ENCODE measurements at places on chromosomes 16 and 17.
A peak's percentile ranks its signal among the peaks of the same experiment; 100 is the strongest.

DNA sequence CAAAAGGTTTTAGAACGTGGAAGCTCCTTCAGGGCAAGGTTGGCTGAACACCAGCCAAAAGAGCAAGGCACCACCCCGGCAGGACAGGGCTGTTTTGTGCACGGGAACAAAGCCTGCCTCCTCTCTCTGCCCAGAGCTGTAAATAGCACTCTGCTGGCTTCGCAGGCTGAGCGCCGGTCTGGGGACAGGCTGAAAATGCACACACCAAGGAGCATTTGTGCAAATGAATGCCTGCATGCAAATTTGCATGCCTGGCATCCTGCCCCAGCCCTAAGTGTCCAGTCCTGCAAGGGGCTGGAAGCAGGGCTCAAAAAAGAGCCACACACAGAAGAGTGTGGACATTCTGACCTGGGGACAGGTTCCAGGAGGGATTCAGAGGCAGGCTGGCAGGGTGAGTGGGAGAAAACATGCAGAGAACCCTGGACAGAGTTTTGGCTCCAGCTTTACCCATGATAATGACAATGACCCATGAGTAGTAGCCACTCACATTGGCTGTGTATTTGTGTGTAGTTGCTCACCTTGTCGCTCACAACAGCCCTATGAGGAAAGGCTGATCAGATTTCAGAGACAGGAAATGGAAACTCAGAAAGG, 11.7 kb downstream of the ABAT start:
- no peak for DNase-seq

- DNase-seq = no peak
Measured at GRCh38 chr17:76432712-76433336, 20.1 kb downstream of the UBE2O start.

GRCh38 chr16:4648917-4649316, 24.3 kb downstream of the MGRN1 start:
- no peak for DNase-seq

DNA sequence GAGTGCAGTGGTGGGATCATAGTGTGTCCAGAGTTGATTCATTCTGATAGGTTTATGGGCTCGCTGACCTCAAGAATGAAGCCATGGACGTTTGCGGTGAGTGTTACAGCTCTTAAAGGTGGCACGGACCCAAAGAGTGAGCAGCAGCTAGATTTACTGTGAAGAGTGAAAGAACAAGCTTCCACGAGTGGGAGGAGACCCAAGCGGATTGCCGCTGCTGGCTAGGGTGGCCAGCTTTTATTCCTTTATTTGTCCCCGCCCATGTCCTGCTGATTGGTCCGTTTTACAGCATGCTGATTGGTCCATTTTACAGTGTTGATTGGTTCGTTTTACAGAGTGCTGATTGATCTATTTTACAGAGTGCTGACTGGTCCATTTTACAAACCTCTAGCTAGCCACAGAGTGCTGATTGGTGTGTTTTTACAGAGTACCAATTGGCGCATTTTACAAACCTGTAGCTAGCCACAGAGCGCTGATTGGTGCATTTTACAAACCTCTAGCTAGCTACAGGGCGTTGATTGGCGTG, 17.5 kb downstream of the CACNG4 start:
- no peak for DNase-seq

DNA sequence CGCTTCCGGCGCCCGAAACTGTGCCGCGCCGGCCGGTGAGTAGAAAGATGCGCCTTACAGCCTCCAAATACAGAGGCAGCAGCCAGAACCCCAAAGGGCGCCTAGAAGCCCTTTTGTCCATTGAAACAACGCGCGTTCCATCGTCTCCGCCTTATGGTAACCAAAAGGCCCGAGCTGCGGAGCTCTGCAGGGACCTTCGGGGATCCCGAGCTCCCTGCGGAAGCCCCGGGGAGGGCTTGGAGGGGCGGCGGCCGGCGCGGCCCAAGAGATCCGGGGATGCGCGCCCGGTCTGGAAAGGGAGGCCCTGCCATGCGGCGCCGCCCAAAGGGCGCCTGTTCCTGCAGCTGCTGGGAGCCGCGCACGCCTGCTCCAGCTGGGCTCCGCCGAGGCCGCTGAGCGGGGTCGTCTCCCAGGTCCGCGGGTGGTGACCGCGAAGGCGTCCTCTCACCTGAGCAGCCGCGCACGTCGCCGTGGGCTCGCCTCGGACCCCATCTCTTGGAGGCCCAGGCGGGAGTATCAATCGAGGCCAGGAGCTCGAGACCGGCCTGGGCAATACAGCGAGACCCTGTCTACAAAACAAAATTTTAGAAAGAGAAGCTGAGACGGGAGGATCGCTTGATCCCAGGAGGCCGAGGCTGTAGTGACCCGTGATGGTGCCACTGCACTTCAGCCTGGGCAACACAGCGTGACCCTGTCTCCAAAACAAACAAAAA, 742 bp upstream of the FBXO31 start:
- DNase-seq = peak; percentile 85

GRCh38 chr17:3968886-3969524, 4.8 kb upstream of the ATP2A3 start:
- DNase-seq = no peak

- no peak for DNase-seq
Measured at GRCh38 chr16:8568231-8568617, 22.1 kb downstream of the TMEM114 start.

All from islet precursor cell (in vitro differentiated cells).